ENCODE measurements at places on chromosomes 12 and 14.

DNA sequence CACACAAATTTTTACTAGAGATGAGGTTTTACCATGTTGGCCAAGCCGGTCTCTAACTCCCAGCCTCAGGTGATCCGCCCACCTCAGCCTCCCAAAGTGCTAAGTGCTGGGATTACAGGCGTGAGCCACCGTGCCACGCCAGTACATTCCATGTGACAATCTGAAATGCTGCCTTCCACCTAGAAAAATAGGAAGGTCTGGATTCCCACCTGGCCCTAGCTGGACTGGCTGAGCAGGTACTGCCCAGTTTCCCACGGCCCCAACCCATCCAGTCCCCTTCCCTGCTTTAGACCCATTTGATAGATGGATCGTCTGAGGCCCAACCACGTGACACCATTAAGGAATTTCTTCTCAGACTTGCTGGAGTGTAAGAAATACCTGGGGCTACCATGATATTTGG, 55.4 kb downstream of the KDM2B start:
- DNase-seq, result no peak

DNA sequence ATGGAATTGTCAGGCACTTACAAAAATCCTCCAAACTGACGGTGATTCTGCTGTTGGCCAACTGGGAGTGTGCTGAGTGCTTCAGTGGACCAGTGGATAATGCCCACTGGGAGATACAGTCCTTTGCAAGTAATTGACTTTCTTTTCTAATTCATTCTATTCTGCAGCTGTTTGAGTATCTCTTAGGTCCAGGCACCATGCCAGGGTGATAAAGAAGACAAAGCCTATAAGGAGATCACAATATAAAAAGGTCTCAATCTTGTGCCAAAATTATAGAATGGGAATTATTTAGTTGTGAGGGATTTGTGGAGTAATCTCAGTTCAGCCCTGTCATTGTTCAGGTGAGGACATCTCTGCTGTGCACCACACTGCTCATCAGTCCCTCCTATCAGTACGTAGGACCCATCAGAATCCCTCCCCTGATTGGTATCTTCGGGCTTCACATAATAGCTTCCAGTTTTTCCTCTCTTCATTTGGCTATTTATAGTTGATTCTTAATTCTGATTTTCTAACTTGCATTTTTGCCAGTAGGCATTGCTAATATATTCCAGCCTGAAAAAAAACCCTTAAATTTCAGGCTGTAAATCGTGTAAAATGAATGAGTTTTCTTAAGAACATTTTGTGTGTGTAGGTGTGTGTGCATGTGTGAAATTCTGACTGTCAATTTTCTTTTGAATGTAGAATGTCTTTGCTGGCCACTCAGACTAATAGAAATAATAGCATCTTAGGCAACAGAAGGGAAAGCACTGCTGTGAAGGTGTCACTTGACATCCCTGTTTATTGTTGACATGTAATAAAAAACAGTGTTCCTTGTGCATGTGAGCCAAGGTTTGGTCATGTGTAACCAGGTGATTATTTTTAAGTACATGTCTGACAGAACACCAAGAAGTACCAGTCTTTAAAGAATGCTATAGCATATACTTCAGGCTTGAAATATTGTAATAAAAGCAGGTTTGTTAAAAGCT, 457.6 kb upstream of the RGS6 start:
- DNase-seq, result no peak

DNA sequence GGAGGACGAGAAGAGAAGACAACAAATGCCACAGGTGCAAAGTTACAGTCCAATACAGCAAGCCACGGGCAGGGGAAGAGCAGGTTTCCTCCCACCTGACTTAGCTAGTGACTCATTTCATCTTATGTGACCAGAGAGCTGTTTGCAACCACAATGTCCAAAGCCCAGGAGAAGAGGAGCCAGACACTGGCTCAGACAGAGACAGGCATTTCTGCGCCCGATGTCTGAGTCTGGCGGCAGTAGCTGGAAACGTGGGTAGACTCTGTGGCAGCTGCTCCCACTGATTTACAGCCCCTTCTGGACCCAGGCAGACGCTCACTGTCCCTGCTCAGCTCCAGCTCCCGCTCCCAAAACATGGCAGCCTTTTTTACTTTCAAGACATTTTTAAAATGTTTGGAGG, 60.0 kb downstream of the CHGA start:
- DNase-seq, result no peak

GRCh38 chr14:74547331-74547927, 53.9 kb downstream of the ISCA2 start:
- no peak for DNase-seq

DNA sequence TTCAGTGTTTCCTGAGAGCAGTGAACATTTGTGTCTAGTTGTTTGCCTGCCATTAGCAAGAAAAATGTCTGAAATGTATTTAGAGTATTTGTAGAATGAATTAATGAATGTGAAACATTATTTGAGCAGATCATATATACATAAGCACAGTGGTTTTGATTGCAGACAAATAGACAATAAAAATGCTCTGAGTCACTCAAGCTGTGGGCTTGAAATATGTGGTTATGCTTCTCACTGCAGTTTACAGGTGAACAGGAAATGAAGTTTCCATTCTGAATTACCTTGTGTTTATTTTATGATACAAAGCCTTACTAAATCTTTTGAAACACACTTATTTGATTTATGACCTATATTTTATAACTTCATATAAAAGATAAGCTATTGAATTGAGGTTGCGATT, 827.7 kb downstream of the TMTC2 start:
- no peak for DNase-seq

DNA sequence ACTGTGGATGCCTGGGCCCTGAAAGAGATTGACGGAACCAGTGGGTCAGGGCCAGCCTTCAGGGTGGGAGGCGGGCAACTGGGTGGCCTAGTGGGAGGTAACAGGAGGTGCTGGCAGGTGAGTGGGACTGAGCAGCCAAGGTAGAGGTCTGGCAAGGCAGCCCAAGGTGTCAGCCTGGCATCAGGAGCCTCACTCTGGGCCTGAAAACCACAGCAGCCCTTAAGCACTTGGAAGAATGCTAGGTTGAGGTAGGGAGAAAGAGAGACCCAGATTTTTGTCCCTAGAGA, 315.8 kb upstream of the PRICKLE1 start:
- DNase-seq, result no peak

DNA sequence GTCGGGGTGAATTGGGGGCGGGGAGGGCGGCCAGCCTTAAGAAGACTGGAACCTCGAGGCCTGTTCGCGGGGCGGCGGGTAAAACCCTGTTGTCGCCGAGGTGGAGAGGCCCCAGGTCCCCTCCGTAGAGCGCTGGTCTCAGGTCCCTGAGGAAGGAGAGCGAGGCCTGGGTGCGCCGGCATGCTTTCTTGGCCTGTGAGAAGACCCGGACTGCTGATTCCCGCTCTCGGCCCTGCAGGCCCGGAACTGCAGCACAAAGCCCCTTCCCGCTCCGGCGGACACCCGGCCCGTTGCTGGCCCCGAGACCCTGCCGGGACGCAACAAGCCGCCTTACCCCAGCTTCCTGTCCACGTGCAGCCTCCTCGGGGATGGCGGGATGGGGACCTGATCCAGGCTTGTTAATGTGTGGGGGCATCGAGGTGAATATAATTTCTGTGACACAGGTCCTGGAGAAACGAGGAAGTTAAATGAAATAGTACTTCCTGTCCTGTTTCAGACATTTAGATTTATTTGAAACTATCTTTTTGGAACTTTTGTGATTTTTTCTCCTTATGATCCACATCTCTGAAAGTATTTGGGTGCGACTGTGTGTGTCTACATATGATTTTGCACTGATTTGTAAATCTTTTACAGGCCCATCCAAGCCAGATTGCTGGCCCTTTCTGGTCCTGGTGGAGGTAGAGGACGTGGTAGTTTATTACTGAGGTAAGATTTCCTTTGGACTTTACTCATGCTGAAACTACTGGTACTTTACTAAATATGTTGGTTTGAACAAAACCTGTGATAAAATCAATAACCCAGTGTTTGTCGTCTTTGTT, 600 bp downstream of the PNN start:
- DNase-seq, result peak; percentile 29

DNA sequence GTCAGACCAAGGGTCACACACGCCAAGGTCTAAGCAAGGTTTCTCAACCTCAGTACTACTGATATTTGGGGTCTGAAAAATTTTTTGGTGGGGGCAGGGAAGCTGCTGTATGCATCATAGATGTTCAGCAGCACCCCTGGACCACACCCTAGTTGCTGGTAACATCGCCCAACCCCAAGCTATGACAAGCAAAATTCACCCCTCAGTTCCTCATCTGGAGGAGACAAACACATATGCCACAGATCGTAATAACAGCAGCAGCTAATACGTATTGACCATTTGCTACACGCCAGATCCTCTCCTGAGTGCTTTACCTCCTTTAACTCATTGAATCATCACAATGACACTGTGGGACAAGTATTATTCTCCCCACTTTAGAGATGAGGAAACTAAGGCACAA, 46.4 kb downstream of the ACTN1 start:
- no peak for DNase-seq

DNA sequence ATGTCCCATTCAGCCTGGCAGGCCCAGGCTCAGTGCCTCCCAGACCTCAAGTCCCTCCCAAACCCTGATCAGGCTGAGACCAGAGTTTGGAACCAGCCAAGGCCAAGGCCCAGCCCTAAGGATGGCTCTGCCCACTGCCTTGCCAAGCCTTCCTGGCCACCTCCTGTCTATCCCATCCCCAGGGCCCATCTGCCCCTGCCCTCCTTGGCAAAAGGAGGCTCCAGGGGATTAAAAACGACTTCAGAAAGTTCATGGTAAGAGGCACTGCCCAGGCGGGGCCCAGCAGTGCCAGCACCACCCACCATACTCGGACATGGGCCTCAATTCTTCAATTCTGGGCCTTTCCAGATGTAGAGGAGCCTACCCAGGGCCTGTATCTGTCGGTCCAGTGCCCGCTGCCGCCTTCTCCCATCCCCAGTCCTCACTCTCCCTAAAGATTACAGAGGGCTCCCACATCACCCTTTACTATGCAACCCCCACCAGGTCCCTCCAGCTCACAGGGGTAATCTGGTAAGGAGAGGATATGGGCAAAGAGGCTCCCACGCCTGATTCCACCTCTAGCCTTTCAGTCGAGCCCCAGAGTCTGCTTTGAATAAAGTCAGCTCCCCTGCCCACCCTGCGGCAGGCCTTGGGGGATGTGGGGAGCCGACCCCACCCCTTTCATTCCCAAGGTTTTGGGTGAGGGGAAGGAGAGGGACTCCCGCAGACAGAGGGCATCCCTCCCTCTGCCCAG, 932 bp downstream of the ADCY6 start:
- DNase-seq, result peak; percentile 21

- DNase-seq, result peak; percentile 39
Measured at GRCh38 chr12:48388938-48389337, 38.2 kb upstream of the ZNF641 start.

- peak; percentile 66 for DNase-seq
Measured at GRCh38 chr12:91222746-91223145, 40.1 kb upstream of the DCN start.

- peak; percentile 20 for DNase-seq
Measured at GRCh38 chr12:107092669-107093416, 506 bp downstream of the CRY1 start.

GRCh38 chr12:104522985-104523722, 66.4 kb downstream of the CHST11 start:
- peak; percentile 70 for DNase-seq

DNA sequence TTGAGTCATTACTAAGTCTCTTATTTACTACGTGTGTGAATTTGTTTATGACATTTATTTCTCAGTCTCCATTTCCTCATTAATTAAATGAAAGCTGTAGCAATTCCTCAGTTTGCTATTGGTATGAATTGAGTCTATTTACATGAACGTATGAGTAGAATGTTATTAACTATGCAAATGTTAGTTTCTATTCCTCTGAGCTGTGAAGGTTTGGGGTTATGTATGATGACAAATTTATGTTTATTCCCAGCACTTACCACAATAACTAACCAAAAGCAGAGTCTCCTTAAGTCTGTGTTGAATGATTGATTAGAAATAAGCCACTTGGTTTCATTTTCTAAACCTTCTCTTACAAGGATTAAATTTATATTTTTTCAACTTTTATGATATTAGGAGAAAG, 1340.9 kb downstream of the FSCB start:
- DNase-seq, result no peak

GRCh38 chr12:33222357-33222756, 217.3 kb downstream of the SYT10 start:
- DNase-seq, result no peak

DNA sequence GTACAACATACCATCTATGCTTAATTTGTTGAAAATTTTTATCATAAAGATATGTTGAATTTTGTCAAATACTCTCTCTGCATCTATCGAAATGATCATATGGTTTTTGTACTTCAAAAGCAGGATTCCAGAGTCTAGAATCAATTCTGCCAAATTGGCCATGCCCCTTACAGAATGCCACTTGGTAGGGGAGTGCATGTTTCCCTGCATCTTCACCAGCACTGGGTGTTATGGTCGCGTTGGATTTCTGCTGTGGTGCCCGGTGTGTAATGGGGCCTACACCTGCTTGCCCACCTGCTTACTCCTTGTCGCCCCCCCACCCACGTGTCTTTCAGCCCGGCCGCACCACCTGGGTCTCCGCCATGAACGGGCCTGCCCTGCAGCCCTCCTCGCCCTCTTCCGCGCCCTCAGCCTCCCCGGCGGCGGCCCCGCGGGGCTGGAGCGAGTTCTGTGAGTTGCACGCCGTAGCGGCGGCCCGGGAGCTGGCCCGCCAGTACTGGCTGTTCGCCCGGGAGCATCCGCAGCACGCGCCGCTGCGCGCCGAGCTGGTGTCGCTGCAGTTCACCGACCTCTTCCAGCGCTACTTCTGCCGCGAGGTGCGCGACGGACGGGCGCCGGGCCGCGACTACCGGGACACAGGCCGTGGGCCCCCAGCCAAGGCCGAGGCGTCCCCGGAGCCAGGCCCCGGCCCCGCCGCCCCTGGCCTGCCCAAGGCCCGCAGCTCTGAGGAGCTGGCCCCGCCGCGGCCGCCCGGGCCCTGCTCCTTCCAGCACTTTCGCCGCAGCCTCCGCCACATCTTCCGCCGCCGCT, 12.3 kb downstream of the SH2B3 start:
- no peak for DNase-seq

- no peak for DNase-seq
Measured at GRCh38 chr12:59645242-59645641, 49.4 kb downstream of the SLC16A7 start.

DNA sequence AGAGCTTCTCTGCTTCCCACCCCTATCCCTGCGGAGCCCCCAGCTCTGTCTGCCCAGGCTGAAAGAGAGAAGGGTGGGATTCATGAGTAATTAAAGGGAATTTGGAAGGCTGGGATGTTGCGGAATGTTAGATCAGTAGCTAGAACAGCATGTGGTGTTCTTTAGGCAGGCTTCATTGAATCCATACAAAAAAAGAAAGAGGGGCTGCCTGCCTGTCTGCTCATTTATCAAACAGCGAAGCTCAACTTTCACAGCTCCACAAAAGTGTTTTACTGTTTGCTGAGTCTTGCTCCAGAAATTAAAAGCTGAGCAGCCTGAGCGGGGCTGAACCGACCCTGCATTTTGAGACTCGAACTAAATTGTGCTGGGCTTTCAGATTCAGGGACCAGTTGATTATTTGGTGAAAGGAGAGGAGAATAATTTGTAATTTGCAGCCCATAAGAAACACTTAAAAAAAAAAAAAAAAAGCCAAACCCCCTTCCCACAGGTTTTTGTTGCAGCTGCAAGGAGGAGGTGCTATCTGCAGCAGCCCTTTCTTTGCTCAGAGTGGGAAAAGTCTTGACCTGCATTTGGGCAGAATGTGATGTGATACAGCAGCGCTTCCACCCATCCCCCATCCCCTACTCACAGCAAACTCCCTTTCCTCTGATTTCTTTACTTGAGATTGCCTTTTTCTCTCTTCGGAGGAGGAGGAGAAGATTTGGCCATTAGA, 89.7 kb downstream of the RFX4 start:
- no peak for DNase-seq

- DNase-seq, result no peak
Measured at GRCh38 chr14:104702673-104703072, 13.3 kb downstream of the INF2 start.

- DNase-seq, result peak; percentile 23
Measured at GRCh38 chr14:103385929-103386712, 906 bp downstream of the MARK3 start.
